ENCODE measurements at places on chromosomes 3 and 15. TPM values are rescaled to one million over a fixed set of nuclear protein-coding genes. Genes with fewer than 3 reads are reported as not detected.

The MITF gene
- total RNA-seq: 23.1 TPM

The SIDT1 gene
- total RNA-seq: not detected

The CLDN16 gene
- total RNA-seq: not detected

The PLCB2 gene
- 0.55 TPM for total RNA-seq

The PLA2G4E gene
- not detected for total RNA-seq

The MCTP2 gene
- total RNA-seq: 0.82 TPM

The MAP4 gene
- total RNA-seq: 328 TPM

- peak overlapping the region; percentile 99 for H3K27ac ChIP-seq
- peak; percentile 66 for DNase-seq
- H3K36me3 ChIP-seq: no peaks in the 10 kb centered on the region
- H3K4me3 ChIP-seq: peak overlapping the region; percentile 100
These were observed 74.3 kb upstream of the VGLL4 start for GRCh38 chr3:11717768-11718636.

DNA sequence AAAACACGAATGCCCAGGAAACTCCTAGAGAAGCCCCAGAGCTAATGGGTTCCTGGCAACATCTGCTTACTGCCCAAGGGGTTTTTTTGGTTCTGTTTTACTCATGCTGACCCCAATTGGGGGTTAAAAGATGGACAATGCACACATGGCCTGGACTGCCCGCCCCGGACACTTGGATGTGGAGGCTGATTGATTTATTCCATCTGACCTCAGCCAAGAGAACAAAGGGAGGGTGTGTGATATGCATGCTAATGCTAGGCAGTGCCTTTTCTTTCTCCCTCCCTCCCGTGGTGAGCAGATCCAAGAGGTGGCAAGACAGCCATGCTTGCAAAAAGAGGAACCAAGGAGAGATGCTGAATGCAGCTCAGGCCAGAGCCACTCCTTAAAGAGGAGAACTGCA lies 3.3 kb upstream of the LRTM1 start:
- no peak overlapping the region for H3K27ac ChIP-seq
- no peak overlapping the region for H3K4me3 ChIP-seq
- no peaks in the 10 kb centered on the region for H3K4me1 ChIP-seq
- no peak for DNase-seq
- H3K27me3 ChIP-seq: no peaks in the 10 kb centered on the region

GRCh38 chr3:155262295-155262694 lies 31.2 kb downstream of the STRIT1 start:
- no peaks in the 10 kb centered on the region for H3K27me3 ChIP-seq
- no peaks in the 10 kb centered on the region for H3K4me1 ChIP-seq
- H3K4me3 ChIP-seq: no peak overlapping the region

DNA sequence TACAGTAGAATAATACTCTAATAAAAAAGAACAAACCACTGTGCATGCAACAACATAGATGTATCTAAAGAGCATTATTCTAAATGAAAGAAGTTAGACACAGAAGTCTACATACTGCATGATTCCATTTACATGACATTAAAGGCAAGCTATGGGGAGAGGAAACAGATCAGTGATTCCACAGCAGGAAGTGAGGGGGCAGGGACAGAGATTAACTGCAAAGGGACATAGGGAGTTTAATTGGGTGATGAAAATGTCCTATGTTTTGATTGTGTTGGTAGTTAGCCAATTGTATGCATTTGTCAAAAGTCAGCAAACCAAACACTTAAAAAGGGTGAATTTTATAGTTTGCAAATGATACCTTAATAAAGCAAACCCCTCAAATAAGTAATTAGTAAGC lies 13.8 kb downstream of the CRYGS start:
- no peak overlapping the region for H3K27ac ChIP-seq
- no peak overlapping the region for H3K4me3 ChIP-seq
- H3K36me3 ChIP-seq: no peaks in the 10 kb centered on the region
- DNase-seq: no peak
- no peaks in the 10 kb centered on the region for H3K4me1 ChIP-seq

DNA sequence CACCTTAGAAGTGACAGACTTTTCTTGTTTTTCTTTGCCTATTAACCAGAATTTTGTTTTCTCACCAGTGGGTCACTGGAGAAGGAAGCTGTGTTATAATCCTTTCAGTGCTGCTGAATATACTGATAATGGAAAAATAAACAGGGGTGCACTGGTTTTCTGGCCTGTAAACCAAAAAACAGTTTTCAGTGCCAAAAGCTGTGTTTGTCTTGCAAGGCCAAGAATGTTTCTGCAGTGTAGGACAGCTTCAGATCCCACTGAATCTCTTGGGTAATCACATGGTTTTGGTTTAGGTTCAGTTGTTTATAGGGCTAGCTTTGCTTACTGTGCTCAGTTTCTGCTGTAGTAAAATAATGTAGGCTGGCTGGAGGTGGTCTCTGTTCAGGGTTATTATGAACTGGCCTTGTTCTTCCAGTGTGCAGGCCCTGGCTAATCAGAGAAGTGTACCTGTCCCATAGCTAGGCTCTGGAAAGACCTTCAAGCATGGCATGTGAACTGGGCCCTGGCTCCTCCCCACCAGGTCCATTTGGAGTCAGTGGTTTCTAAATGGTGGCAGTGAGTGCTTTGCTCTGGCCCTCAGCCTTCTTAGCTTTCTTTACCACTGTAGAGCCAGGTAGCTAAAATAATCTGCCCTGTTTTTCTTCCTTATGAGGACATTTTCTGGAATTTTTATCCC lies 18.7 kb downstream of the PDE8A start:
- H3K4me1 ChIP-seq: peaks cover 15% of the 10 kb centered on the region
- no peak overlapping the region for H3K27ac ChIP-seq
- no peak for DNase-seq

- no peaks in the 10 kb centered on the region for H3K27me3 ChIP-seq
- no peak for DNase-seq
- peaks cover 11% of the 10 kb centered on the region for H3K36me3 ChIP-seq
- peaks cover 65% of the 10 kb centered on the region for H3K4me1 ChIP-seq
- peak overlapping the region; percentile 5 for H3K4me3 ChIP-seq
These were observed 112.7 kb downstream of the TNIK start for GRCh38 chr3:171347301-171348039.

DNA sequence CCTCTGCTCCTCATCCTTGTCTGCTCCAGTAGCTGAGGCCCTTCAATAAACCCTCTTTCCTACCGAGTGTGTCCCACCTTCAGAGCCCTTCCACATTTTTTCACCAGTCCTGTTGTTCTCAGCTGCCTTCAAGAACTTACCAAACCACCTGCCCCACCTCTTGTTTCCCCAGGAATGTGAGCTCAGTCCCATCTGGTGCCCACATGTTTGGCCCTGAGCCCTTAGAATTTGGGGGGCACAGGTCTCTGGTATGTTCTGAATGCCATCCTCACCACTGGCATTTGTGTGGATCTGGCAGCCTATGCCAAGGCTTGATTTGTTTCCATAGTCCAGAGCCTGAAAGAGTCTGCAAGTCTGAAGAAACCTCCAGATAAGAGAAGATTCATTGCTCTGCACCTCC lies 315.2 kb upstream of the PPP2R3A start:
- no peaks in the 10 kb centered on the region for H3K36me3 ChIP-seq
- no peak overlapping the region for H3K4me3 ChIP-seq
- no peak for DNase-seq
- H3K4me1 ChIP-seq: no peaks in the 10 kb centered on the region
- peaks cover 4% of the 10 kb centered on the region for H3K27me3 ChIP-seq
- no peak overlapping the region for H3K27ac ChIP-seq

- H3K4me1 ChIP-seq: peaks cover 78% of the 10 kb centered on the region
- H3K4me3 ChIP-seq: peak overlapping the region; percentile 68
- peak overlapping the region; percentile 96 for H3K27ac ChIP-seq
- no peak for DNase-seq
- H3K27me3 ChIP-seq: no peaks in the 10 kb centered on the region
- H3K36me3 ChIP-seq: peaks cover 6% of the 10 kb centered on the region
These were observed 57.9 kb downstream of the CHSY1 start for GRCh38 chr15:101193806-101194545.

DNA sequence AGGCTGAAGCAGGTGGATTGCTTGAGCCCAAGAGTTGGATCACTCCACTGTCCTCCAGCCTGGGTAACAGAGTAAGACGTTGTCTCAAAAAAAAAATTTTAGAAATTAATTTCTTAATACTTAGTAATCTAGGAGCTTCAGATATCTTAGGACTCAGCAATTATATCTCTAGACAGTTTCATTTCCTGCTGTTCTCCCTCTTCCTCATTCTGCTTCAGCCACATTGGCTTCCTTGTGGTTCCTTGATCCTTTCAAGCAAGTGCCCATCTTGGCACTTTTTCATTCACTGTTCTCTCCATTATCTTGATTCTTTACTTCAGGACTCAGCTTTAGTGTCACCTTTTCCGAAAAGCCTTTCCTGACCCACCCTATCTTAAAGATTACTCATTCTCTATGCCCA lies 22.5 kb downstream of the TMEM202 start:
- no peak for DNase-seq
- peaks cover 20% of the 10 kb centered on the region for H3K27me3 ChIP-seq
- peaks cover 5% of the 10 kb centered on the region for H3K36me3 ChIP-seq
- no peak overlapping the region for H3K4me3 ChIP-seq
- H3K4me1 ChIP-seq: no peaks in the 10 kb centered on the region

GRCh38 chr15:33503681-33504080 lies 192.9 kb downstream of the RYR3 start:
- no peaks in the 10 kb centered on the region for H3K4me1 ChIP-seq
- no peak overlapping the region for H3K27ac ChIP-seq
- H3K4me3 ChIP-seq: no peak overlapping the region
- peaks cover 4% of the 10 kb centered on the region for H3K27me3 ChIP-seq
- no peak for DNase-seq
- no peaks in the 10 kb centered on the region for H3K36me3 ChIP-seq

DNA sequence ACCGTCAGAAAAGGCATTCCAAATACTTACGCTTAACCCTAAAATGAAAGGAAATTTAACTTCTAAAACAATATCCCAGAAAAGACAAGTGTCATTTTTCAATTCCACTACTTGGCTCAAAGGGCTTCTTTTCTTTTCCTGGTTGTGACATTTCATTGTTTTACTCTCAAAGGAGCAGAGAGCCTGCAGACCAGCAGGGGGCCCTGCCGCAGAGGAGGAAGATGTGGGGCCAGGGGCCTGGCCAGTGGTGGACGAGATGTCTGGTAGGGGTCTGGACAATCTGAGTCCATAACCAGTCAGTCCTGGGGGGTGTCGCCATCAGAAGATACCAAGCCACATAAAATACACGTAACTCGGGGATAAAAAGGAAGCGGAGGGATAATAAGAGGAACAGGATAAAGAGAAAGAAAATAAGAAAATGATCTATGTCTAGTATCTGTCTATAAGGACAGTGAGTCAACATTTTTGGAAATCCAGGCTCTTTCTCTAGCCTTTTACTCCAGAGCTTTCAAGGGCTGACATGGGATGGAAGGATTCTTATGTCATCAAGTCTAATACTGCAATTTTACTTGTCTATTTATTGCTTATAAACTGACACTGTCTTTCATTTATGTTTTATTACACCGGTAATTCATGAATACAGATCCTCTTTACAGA lies 54.2 kb upstream of the ARHGEF3 start:
- no peak overlapping the region for H3K27ac ChIP-seq
- H3K4me1 ChIP-seq: peaks cover 59% of the 10 kb centered on the region
- H3K27me3 ChIP-seq: peaks cover 2% of the 10 kb centered on the region
- no peak for DNase-seq
- no peaks in the 10 kb centered on the region for H3K36me3 ChIP-seq

GRCh38 chr3:100535610-100535943 lies 43.2 kb downstream of the TMEM45A start:
- H3K4me1 ChIP-seq: peaks cover 48% of the 10 kb centered on the region
- peaks cover 6% of the 10 kb centered on the region for H3K36me3 ChIP-seq
- H3K27me3 ChIP-seq: no peaks in the 10 kb centered on the region
- DNase-seq: no peak
- H3K4me3 ChIP-seq: no peak overlapping the region
- H3K27ac ChIP-seq: no peak overlapping the region

DNA sequence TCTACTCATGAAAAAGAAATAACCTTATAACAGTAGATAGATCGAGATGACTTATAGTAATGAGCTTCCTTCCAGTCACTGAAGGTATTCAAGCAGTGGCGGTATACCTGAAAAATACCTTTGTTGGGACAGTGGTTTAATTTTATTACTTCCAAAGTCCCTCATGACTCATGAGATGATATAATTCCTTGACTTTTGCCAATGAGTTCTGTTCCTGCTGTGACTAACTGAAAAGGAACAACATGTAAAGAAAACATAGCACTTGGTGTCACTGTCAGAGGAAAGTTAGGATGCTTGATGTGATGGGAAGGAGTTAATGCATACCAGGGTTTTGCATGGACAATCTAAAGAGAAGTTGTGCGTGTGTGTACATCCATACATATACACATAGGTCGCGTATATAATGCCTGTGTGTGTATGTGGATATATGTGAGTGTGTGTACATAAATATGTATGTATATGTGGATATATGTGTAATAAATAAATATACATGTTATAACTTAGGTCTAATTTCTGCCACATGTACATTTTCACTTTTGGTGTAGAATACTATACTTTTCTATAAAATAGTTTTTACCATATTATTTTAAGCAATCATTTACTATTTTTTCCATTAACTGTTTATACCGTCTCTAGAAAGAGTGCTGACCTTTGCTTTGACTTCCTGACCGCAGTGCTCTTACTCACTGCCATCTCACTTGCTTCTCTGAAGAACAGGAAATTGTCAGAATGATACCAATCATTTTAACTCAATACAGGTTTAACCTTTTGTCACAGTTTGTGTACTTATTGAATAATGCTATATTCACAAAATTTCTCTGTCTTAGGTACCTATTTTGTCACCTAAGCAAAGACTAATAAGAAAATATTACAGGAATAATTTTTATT lies 12.6 kb upstream of the PAK2 start:
- DNase-seq: peak; percentile 60
- no peaks in the 10 kb centered on the region for H3K27me3 ChIP-seq
- peak overlapping the region; percentile 63 for H3K27ac ChIP-seq
- peaks cover 26% of the 10 kb centered on the region for H3K4me1 ChIP-seq

DNA sequence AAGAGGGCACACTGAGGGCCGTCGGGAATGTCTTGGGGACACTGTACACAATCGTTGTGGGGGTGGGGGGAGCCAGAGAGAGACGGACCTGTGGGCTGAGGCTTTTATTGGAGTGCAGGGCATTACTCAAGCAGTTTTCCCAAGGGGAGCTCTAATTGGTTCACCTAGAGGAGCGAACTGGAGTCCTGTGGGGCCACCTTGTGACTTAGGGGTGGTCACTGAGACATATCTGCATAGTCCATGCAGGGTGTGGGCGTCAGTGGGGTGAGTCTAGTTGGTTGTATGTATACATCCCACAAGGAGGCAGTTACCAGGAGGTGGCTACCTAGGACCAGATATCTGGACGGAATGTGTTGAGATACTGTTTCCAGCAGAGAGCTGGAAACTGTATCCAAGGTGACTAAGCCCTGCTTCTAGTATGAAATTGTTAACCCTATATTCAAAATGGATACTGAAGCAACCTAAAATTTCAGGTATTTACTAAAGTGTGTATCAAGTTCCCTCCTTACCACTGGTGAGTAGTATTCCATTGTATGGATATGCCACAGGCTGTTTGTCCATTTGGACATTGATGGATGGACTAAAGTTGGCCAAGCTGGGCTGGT lies 2.6 kb upstream of the PIGZ start:
- H3K4me3 ChIP-seq: no peak overlapping the region
- no peaks in the 10 kb centered on the region for H3K36me3 ChIP-seq
- H3K4me1 ChIP-seq: peaks cover 14% of the 10 kb centered on the region
- peaks cover 6% of the 10 kb centered on the region for H3K27me3 ChIP-seq

GRCh38 chr15:68637767-68638404 lies 59.1 kb downstream of the CORO2B start:
- H3K27ac ChIP-seq: peak overlapping the region; percentile 91
- no peak overlapping the region for H3K4me3 ChIP-seq
- peaks cover 77% of the 10 kb centered on the region for H3K4me1 ChIP-seq
- H3K36me3 ChIP-seq: no peaks in the 10 kb centered on the region
- no peak for DNase-seq

- H3K27me3 ChIP-seq: no peaks in the 10 kb centered on the region
- H3K36me3 ChIP-seq: no peaks in the 10 kb centered on the region
These were observed 307.8 kb upstream of the ARRDC4 start for GRCh38 chr15:97652700-97653167.

Measured in HFFc6 (cell line).